Activated T-helper 1 cell treated with anti-CD3 and anti-CD28 coated beads, Interleukin-2, amount 50 U/mL, for 16 hours (primary cell): ENCODE measurements at places on chromosomes 11 and 22.

GRCh38 chr11:99368583-99368982 lies 347.8 kb downstream of the CNTN5 start:
- DNase-seq = no peak

- no peak for DNase-seq
These were observed 75.5 kb upstream of the CLDN5 start for GRCh38 chr22:19599626-19600243.

DNA sequence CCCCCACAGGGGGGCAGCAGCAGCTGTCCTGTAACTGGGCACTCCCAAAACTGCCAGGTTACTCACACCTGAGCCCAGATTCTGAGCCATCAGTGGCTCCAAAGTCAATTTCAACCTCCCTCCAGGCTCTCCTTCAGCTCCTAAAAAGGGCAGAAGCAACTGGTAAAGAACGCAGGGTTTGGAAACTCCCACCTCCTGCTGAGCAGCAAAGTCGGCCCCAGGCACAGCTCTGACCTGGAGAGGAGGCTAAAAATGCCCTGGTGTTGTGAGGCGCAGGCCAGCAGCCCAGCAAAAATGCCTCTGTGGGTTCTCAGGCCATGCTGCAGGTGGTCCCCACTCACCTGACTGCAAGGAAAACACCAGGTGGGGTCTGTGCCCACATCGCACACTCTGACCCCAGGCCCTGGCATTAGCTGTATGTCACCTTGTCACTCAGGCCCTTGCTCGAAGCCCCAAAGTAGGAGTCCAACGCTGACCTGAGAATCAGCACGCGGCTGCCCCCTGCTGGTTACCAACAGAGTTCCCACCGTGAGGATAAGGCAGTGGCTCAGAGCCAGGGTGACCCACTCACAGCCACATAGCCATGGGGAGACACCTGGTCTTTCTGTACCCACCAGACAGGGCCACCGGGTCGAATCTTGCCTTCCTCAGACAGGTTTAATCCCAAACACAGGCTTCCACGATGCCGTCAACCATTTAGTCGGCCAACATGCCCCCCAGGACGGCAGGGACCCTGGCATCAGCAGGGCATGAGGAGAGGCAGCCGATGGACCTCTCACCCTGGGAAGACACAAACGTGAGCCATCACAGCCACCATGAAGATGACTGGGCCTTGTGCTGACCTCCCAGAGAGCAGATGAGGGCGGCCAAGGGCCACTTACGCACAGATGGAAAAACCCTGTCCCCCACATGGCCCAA lies 11.1 kb downstream of the POLR3H start:
- peak; percentile 49 for DNase-seq

DNA sequence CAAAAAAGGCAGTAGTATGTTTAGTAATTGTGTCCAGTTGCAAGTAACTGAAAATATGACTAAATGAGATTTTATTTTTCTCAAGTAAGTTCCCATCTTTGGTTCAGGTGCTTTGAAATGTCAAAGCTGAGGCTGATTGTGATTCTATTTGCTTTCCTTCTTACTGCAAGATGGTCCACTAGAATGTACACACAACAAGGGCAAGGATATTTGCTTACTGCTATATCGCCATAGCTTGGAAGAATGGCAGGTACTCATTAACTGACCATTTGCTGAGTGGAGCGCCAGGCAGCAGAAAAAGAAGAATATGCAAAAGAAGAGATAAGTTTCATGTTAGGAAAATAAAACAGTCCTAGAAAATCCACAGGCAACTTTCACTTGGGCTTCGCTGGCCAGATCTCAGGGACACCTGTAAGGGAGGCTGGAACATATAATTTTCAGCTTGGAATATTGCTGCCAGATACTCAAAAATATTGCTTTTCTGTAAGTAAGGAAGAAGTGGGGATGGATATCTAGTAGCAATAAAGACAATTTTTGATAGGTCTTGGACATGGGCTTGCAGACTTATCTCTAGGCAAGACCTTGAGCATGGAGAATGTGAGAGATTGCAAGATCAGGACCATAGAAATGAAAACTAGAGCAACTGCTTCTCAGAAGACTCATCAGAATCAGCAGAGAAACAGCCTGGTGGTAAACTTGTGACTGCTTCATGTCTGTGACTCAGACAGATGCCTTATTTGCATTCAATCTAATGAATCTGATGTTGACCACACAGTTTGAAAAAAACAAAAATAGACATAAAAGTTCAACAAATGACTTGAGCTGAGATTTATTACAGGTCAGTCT lies 44.8 kb upstream of the OR9Q1 start:
- no peak for DNase-seq

DNA sequence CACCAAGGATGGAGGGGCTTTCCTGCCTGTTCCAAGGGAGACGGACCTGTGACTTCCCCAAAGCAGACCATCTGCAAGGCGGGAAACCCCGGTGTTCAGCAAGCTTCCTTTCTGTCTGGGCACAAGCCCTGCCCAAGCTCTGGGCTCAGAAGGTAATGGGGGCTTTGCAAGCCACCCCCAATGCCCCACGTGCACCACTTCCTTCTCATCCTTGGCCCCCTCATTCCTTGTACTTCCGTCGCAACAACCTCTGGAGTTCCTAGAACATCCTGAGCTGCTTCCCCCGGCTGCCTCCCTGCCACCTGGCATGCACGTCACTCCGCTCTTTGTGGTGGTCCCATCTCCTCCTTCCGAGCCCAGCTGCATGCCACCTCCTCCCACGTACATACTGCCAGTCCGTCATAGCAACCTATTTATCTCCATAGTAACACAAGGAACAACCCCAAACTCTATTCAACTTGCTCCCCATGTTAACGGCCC lies 3.9 kb downstream of the MYEOV start:
- DNase-seq = no peak

GRCh38 chr22:20009018-20009491 lies 7.6 kb downstream of the ARVCF start:
- no peak for DNase-seq

DNA sequence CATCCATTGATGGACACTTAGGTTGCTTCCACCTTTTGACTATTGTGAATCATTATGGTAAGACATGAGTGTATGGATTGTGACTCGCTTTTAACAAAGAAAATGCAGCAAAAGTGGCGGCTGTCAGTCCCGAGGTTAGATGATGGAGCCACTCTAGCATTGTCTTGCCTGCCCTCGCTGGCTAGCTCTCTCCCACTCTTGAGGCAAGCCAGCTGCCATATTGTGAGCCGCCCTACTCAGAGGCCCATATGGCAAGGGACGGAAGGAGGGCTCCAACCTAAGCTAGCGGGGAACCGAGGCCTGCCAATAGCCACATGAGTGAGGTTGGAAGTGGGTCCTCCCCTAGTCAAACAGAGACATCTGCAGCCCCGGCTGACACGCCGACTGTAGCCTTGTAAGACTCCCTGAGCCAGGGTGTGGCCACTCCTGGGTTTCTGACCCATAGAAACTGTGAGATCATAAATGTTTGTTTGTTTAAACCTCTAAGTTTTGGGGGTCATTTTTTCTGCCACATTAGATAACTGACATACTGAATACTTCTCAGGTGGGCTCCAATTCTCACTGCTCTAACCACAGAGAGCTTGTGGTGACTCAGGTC lies 160.2 kb downstream of the LDLRAD3 start:
- DNase-seq = no peak

- no peak for DNase-seq
These were observed 2.8 kb downstream of the PDGFB start for GRCh38 chr22:39241794-39242594.

GRCh38 chr11:119518746-119519730 lies 96.1 kb upstream of the THY1 start:
- DNase-seq = no peak

DNA sequence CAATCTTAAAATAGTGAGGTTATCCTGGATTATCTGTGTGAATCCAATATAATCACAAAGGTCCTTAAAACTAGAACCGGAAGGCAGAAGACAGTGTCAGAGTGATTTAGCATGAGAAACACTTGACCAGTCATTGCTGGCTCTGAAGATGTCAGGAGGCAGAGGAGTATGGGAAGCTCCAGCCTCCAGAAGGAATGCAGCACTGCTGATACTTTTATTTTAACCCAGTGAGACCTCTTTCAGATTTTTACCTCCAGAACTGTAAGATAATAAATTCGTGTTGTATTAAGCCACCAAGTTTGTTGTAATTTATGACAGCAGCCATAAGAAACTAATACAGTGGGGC lies 134.4 kb upstream of the ZC3H12C start:
- no peak for DNase-seq

GRCh38 chr11:103681855-103682254 lies 354.6 kb upstream of the DDI1 start:
- no peak for DNase-seq

- no peak for DNase-seq
These were observed 75.3 kb downstream of the SC5D start for GRCh38 chr11:121367844-121368225.

DNA sequence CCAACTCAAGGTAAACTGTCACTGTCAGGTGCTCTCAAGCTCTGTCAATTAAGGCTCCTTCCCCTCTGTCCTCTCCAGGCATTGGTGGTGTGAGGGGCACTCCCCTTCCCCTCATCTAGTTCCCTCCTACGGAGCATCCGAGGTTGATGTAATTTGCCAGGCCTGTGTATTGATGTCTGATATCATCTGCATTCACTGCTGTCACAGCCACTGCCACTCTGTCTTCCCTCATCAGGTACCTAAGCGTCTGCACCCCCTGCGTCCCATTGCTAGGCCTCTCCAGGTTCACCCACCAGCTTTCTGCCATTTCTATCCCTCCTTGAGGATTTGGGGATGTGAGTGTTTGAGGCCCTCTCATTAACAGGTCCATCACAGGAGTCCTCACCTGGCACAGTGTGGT lies 50.0 kb upstream of the SYT13 start:
- DNase-seq = no peak

DNA sequence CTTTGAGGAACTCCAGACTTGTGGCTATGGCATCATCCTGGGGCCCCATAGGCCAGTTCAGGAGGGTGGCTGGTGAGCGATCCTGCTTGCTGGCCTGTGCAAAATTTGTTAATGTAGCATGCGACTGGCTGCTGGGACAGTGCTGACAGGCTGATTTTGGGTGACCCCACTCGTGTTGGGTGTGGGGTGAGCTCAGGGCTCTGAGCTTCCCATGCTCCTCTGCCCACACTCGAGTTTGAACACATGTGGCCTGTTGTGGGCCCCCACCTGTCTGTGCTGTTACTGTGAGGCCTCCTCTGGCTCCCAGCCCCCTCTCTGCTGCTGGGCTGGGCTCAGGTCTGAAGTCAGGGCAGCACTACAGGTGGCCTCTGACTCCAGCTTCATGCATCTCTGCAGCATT lies 64.4 kb upstream of the MYEOV start:
- DNase-seq = no peak

GRCh38 chr11:11163236-11163635 lies 189.8 kb downstream of the CSNK2A3 start:
- no peak for DNase-seq

DNA sequence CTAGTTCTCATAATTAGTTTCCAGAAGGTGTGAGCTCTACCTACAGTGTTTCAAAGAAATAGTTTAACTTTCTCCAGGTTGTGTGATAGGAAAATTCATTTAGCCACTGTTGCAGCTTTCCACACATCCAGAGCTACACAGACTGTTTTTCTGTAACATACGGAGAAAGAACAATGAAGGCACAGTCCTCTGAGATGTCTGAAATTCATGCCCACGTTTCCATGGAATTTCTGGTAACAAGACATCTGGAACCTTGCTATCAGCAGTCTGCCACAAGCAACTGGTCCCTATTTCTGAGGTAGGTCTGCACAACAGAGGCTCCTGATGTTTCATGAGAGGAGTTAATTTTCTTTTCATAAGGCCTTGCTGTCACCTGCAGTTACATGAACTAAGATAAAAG lies 273.3 kb upstream of the C11orf87 start:
- no peak for DNase-seq

- no peak for DNase-seq
These were observed 106.6 kb downstream of the APOL5 start for GRCh38 chr22:35824256-35824655.

GRCh38 chr11:70574725-70575347 lies 176.5 kb downstream of the CTTN start:
- DNase-seq = no peak

DNA sequence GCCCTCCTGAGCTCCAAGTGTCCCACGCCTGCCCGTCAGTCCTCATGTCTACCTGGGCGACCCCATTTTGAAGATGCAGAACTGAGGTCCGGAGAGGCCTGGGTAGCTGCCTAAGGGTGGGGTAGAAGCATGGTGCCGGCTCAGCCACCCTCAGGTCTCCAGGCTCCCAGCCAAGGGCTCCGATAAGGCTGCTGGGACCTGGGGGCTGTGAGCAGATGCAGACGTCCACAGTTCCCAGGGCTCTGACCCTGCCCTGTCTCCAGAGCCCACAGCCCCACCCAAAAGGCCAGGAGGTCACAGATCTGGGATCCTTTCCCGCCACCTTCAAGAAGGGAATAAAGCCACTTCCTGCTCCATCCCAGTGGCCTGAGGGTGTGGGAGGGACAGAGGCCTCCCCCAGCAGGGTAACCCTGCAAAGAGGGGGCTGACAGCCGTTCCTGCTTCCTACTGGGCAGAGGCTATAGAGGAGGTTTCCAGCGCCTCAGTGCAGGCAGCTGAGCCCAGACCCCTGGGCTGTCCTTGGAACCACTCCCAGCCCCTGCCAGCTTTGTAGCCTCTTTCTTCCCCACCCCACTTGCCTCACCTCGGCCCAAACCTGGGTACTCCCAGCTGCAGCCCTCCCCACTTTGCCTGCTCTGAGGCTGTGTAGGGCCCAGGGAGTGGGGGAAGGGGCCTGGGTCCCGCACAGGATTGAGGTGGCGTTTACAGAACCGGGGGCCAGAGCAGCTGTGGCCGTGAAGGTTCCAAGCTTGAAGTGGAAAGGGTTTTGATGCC lies 85.5 kb downstream of the CDKN1C start:
- no peak for DNase-seq

- no peak for DNase-seq
These were observed 50.5 kb downstream of the RBX1 start for GRCh38 chr22:41001722-41002122.

DNA sequence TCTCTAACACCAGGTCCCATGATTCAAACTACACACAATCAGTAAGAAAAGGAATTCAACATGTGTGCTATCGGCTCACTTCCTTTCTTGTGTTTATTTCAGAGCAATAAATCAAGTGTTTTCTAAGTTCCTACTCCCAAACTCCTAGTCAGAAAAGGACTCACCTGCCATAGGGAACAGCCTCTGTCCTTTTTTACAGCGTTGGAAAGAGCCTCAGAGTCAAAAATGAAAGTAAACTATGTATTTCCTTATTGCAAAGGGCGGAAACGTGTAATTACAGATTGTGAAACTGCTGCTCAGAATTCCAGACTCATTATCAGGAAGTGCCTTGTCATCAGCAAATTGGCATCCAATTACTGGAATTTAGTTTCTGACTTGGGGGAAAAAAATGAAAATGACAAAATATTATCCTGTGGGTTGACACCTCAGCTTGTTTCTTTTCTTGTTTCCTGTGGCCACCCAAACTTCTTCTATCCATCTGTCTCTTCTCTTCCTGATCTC lies at the start of gene CASP4:
Gene CASP4, minus strand, starts transcription at position 220 of the 501 bp plus-strand sequence. Its CDS starts 49 bp downstream, at position 171.
- no peak for DNase-seq
